ENCODE measurements at places on chromosomes 6 and 20.

GRCh38 chr6:149026530-149026942 lies 279.7 kb downstream of the UST start:
- peak; percentile 62 for DNase-seq

DNA sequence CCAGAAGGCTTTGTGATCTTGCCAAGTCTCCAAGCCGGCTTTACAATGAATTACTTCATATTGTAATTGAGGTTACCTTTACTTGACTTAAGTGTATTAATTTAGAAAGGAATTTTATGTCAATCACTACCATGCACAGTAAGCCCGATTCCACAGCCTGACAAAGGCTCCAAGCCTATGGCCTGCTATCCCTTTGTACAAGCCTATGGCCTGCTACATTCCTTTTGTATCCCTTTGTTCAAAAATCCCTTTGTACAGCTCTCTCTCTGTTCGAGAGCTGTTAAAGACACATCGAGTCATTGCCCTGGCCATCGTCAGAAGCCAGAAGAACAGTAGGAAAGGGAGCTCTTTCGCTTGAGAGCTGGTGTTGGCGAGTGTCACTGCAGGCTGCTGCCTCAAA lies 2.7 kb upstream of the EDN3 start:
- no peak for DNase-seq

DNA sequence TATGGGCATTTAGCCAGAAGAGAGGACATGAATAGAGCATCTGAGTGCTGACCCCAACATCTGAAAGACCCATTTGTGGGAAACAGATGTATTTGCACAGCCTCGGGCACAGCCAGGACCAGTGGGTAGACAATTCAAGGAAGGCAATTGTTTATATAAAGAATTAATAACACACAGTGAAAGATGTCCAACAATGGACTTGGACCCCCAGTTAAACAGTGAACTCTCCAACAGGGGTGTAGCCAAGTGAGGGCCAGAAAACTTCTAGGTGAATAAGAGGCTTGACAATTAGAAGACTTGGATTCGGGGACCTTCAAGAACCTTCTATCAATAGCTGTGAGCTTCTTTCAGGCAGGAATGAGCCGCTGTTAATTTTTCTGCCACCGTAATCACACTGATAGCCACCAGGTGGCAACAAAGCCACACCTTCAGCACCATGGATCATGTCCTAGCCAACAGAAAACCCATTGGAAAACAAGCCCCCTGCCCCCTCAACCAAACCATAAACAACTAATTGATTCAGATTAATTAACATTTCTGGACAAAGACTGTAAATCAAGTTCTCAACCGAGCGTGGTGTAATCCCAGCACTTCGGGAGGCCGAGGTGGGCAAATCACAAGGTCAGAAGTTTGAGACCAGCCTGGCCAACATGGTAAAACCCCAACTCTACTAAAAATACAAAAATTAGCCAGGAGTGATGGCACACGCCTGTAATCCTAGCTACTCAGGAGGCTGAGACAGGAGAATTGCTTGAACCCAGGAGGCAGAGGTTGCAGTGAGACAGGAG lies 8.8 kb upstream of the SRSF6 start:
- peak; percentile 73 for DNase-seq

DNA sequence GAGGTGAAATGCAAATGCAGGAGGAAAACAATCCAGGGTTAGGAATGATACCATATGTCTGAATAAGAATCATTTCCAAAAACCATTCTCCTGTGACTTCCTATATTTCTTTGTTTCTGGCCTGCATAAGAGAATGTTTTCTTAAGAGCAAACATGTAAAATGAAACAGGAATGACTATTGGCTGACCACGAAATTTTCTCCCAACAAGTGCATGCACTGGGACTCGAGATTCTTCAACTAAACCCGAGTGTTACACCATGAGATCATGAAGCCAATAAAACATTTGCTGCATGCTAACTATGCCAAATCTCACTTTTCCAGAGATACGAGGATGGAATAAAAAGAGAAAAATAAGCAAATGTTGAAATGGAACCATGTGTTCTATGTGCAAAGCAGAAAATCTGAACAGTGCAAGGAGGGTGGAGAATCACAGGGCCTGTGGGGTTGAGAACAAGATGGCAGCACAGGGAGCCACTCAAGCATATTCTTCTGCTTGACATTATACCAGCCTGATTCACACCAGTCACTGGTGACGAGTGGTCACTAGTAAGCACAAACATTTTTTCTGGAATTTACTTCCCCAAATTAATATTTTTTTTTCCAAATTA lies 212.2 kb upstream of the FOXA2 start:
- no peak for DNase-seq

GRCh38 chr6:16483315-16483875 lies 245.0 kb downstream of the GMPR start:
- no peak for DNase-seq

DNA sequence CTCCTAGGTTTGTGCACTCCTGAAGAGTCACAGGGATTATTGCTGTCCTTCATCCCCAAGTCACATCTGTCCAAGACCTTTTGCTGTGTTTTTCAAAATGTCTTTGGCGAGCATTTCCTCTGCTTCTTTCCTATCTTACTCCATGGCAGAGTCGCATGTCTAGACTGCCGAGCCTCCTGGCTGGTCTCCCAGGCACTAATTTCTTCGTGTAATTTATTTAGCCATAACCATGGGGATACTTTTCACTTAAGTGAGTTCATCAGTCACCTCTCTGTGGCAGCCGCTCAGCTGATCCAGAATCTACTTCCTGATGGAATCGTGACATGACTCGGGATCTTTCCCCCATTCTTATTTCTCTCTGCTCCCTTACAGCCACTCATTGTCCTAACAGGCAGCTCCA lies 25.8 kb downstream of the ADGRF5 start:
- DNase-seq: no peak

DNA sequence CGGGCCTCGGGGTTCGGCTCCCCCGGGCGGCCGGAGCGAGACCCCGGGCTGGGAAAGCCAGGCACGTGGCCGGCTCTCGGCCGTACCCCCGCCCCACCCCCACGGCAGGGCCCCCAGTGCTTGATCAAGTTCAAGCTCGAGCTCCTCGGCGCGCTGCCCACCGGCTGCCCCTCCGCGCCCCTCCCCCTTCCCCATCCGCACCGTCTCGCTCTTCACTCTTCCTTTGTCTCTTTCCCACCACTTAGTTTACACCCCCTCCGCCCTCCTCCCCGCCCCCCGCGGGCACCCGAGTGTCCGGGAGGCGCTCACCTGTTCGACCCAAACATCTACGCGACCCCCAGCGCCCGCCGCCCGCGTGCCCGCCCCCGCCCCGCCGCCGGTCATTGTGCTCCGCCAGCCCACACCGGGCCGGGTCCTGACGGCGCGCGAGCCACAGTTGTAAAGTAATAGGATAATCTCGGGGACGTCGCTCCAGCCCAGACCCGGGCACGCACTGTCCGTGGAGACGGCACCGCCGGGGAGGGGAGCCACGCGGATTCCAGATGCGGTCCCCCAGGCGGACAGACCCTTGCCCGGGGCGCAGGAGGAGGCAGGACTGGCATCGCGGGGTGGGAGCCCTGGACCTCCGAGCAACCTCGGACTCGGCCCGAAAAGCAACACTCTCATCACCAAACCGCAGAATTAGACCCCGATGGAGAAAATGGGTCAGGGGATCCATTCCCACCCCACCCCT lies 100.7 kb downstream of the NOL4L start:
- peak; percentile 57 for DNase-seq

- DNase-seq: no peak
Measured at GRCh38 chr6:142644866-142645265, 300.1 kb downstream of the HIVEP2 start.

- DNase-seq: no peak
Measured at GRCh38 chr6:105616521-105616920, 213.6 kb upstream of the PREP start.

GRCh38 chr6:20024316-20024673 lies 187.1 kb downstream of the ID4 start:
- no peak for DNase-seq

DNA sequence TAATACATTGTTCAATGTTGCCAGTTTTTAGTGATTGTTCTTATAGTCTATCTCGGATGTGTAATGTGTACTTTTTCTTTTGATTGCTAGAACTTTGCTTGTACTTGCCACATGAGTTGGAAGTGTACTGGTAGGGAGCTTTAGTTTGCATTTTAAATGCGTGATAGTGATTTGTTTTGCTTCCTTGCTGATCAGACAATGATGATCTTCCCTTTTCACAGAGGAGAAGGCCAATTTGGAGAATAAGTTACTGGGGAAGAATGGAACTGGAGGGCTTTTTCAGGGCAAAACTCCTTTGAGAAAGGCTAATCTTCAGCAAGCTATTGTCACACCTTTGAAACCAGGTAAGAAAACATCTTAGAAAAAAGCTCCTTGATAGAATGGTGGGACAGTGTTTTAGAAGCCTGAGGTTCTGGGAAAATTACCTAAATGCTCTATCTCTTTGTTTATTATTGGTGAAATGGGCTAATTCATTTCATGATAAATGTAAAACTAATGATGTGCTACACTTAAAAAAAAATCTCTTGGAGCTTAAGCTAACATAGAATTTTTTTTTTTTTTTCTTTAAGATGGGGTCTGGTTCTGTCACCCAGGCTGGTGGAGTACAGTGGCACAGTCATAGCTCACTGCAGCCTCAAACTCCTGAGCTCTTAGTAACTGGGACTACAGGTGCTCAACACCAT lies 20.9 kb downstream of the TPX2 start:
- no peak for DNase-seq

DNA sequence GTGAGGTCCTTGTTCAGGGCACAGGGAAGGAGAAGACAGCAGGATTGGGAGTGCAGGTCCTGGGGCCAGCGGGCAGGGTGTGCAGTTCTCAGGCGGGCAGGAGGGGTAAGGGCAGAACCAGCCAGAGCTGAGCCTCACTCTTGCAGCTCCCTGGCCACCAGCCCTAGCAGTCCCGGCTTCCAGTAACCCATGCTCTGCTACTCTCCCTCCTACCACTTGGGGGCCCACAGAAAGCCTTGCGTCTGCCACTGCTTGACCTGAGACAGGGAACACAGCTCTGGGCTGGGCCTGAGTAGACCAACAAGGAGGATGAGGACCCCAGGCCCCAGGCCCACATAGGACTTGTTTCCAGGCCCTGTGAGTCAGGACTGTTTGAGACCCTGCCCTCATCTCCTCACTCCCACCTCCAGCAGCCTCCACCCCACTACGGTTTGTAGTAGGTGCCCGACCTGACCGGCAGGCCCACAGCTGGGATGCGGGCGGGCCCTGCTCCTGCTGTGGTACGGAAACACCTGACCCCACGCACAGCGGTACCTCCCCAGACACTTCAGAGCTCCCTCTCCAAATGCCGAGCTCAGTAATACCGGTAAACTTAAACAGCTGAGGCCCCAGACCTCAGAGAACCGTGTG lies 39.2 kb downstream of the KCNK5 start:
- no peak for DNase-seq

DNA sequence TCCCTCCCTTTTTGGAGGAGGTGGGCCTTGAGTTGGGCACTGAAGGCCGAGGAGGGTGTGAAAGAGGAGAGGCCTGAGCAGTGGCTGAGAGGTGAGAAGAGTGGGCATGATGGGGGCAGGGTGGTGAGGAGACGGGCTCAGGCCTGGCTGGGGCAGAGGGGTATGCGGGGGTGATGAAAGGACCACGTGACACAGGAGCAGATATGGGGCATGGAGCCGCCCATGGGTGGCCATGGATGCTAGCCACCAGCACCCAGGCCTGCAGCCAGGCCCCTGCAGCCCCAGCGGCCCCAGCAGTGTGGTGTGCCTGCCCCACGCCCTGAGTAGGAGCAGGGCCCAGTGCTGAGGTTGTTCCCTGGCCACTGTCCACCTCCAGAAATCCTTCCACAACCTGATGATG lies 26.5 kb downstream of the UQCC2 start:
- no peak for DNase-seq

DNA sequence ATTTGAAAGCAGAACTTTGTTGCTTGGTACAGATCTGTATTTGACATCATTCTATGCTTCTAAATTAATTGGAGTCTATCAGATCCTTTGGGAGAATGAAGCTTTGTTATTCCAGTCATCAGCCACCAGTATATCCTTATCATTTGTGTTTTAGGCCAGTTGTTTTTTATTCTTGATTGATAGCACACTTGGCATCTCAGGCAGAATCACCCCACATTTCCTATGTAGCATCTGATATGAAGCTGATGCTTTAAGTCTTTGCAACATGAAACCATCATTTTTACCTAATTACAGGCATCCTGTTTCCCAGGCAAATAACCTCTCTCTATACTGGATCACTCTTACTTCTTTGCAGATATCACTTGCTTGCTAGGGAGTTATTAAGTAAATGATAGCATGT lies 20.7 kb upstream of the RNGTT start:
- no peak for DNase-seq

- no peak for DNase-seq
Measured at GRCh38 chr6:117304446-117304845, 39.1 kb downstream of the VGLL2 start.

DNA sequence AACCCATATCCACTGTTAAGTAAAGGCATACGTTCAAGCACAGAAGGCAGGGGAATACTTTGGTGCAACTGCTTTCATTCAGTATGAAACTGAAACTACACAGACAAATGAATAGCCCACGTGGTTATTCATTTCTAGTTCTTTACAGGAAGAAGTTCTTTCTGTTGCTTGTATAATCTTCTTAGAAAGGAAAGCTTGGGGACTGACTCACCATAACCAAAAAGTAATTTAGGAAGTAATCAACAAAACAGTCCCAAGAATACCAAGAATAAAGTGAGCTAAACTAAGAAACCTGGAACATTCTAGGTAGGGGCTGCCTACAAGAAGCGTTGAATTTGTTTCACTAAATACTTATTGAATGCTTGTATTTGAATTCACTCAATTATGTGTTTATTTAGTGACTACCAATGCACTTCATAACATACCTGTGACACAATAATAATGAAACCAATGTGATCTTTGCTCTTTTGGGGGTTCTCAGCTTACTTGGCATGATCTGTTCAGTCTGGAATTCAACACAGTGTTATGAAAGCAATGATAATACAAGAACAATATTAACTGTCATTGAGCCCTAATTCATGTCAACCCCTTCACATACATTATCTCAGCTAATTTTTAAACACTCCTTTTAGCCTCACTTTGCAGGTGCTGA lies 25.1 kb upstream of the KIAA0408 start:
- DNase-seq: no peak

- no peak for DNase-seq
Measured at GRCh38 chr20:46644733-46645132, 6.5 kb downstream of the SLC13A3 start.

DNA sequence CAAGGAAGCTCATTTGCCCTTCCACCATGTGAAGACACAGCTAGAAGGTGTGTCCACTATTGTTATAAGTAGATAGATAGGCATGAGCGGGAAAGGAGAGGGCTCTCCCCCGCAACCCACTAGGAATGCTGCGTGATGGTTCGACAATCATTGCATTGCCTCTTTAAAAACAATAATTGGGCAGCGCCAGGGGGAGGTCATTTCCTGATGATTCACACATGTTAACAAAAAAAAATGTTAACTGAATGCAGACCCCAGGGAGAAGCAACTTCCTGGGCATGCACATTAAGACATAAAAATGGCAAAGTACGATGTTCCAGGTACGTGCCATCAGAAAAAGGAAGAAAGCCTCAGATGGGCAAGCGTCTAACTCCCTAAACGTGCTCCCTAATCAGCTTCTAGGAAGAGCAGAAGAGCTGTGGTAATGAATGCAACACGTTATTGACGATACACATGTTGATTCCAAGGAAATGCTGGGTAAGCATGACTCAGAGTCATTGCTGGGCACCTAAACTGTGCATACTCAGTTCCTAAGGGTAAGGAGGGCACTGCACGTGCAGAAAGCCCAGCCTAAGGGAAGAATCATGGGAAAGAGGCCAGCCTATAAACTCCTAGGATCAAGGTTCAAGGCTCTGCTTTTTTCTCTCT lies 113.7 kb downstream of the FAM217A start:
- no peak for DNase-seq

Measured in NCI-H345 (cell line).